ENCODE measurements at places on chromosomes 1 and 21.

DNA sequence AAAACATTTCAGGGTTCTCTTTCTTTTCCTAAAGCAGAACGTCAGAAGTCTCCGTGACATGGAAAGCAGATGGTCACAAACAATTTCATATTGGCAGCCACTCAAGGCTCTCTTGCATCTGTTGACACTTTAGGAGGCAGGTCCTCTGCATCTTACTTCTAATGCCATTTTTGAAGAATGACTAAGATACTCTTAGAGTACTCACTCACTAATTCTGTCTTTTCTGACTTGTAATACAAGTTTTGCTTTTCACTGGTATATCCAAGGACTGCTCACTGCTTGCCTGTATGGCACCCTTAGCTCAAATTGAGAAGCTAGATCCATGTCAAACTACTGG is 68.3 kb downstream of the PRRX1 start:
- no peak for DNase-seq

GRCh38 chr1:85318217-85318616 is 41.8 kb upstream of the BCL10 start:
- no peak for DNase-seq

DNA sequence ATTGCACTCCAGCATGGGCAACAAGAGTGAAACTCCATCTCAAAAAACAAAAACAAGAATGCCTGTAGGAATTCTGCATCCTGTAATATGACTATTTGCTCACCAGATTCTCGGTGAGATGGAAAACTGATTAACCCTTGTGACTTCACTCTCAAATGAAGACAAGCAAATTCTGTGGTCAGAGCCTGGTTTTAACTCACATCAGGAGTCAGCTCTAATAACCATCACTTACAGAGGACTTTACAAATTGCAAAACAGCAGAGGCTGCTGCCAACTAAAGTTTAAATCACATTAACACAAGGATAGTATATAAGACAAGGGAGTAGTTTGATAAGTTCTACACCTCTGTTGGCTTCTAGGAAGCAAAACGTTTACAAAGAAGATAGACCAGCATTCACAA is 35.7 kb upstream of the FAM163A start:
- DNase-seq = no peak

DNA sequence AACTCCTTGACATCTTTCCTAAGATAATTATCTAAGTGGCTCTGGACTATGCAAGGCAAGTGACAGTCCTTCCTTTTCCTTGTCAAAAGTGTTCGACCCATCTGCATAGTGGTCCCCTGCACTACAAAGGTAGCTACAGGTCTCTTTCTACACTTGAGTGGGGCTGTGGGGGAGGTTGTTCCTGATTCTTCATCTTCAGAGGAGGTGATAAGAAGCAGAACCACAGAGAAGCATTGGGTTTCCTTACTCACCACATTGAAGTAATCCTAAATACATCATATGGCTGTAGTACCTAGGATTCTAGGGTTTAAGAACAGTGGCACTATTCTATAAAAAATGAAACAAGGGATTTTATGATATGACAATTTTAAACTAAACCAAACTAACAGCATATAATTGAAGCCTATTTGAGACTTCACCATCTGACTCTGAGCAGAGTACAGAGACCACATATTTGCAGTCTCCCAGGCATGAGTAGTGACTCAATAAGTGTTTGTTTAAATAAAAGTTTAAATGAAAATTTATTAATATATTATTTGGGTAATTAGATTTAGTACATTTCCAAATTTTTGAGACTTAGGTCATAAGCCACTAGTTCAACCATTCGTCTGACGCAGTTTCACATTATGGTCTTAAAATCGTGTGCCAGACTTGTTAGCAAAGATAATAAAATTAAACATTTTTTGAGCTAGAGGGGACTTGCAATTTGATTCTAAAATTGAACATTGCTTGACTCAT is 54.9 kb upstream of the NEK7 start:
- no peak for DNase-seq

DNA sequence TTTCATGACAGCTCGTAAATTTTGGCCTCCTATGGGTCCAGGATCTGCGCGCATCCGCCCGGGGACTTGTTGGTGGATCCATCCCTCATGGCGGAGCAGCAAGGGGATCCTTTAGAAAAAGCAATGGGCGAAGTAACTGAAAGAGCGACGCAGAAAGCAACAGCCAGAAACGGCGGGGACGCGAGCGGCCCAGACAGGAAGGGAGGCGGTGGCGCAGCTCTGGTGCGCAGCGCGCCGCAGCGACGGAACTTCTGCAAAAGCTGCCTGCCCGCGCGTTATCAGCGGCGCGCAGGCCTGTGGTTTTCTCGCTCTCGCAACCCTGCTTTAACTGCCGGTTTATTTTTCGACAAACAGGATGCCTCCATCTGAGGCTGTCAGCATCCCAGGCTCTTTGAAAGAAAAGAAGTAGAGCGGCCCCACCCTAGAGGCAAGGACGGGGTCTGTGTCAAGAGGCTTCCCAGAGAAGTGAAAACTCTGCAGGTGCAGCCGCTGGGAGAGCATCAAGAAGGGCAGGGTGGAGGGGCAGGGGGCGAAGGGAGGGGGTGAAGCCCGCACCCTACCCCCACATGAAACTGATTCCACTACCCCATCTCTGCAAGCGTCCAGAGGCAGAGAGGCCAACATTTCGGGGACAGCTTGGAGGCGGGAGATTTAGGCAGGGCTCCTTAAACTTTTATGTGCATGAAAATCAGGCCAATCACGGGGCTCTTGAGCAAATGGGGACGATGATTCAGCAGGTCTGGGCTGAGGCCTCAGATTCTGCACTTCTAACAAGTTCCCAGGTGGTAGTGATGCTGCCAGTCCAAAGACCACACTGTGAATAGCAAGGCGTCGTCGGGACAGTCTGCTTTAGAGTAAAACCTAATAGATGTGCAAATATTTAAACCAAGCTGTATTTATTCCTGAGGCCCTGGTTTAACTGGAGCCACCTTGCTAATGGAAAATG is 22.2 kb downstream of the RUNX1 start:
- DNase-seq = peak; percentile 73

DNA sequence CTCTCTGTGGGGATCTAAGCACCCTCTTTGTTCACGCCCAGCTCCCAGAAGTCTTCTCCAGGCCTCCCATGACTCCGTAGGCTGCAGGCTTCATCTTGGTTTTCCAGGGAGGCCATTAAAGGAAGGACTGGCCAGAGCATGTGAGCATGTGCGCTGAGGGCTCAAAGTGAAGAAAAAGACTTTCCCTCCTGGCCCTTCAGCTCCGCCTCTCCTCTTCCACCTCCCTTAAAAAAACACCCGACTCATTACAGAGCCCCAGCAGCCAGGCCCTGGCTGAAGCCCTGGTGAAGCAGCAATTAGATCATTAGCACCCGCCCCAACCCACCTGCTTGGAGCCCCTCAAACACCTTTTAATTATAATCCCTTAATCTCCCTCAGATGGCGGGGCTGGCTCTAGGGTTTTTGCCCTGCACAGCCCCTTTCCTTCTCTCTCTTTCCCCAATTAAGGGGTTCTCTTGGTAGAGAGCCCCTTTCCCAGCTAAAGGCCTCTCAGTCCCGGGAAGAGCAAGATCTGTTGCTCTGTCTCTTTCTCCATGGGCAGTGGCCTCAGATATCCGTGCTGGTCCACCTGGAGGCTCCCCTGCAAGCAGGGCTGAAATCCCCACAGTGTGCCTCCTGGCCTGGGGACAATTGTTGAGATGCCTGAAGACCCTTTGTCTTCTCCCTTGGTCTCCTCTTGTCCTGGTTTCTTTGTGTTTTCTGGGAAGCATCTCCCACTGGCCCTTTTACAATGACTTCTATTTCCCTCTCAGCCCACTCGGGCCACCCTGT is 30.5 kb downstream of the RHBG start:
- DNase-seq = no peak

GRCh38 chr1:31643976-31644559 is 608 bp downstream of the PEF1 start:
- DNase-seq = no peak

GRCh38 chr1:59816318-59816878 is 1.6 kb downstream of the HOOK1 start:
- no peak for DNase-seq

- no peak for DNase-seq
Measured at GRCh38 chr1:177306981-177307380, 136.2 kb downstream of the BRINP2 start.

DNA sequence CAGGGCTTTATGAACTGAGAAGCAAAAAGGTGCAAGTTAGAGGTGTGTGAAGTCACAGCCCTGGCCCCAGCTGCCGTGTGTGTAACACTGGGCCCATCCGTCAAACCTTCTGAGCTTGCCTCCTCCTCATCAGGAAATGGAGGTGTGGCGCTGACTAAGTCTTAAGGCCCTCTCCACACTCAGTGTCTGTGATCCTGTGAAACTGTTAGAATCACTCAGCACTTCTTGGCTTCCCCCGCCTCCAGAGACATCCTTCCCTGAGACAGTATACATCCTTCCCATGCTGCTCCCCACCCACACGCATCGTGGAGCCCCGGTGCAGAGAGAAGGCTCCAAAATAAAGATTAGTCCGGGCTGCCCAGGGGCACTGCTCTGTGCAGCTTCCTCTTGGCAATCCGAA is 33.3 kb downstream of the LRP8 start:
- DNase-seq = no peak

DNA sequence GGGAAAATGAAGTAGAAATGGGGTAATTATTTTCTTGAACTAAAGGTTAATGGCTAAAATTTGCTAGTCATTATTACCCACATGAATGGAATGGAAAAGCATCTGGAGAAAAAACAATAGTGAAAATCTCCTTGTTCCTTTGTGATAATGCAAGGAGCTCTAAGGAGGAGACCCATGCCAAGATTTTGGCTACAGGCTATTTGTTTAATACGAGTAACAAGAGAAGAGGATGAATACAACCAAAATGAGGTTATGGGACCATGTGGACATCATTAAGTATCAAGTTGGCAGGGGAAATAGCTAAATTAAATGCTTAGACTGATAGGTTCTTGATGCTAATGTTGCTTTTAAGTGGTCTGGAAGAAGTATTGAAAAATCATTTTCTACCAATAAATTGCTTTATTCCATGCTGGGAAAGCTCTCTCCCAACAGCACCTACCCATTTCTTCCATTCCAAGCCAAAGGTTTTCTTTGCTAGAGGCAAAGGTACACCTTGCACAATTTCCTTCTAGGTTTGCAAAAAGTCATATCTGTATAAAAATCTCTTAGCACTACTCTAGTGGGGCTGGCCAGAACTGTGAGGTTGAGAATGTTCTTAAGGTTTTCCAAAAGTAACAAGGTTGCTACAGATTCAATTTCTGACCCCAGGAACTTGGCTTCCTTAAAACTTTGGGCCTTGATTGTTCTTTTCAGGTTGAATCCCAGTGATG is 100.2 kb downstream of the SMYD2 start:
- DNase-seq = no peak

DNA sequence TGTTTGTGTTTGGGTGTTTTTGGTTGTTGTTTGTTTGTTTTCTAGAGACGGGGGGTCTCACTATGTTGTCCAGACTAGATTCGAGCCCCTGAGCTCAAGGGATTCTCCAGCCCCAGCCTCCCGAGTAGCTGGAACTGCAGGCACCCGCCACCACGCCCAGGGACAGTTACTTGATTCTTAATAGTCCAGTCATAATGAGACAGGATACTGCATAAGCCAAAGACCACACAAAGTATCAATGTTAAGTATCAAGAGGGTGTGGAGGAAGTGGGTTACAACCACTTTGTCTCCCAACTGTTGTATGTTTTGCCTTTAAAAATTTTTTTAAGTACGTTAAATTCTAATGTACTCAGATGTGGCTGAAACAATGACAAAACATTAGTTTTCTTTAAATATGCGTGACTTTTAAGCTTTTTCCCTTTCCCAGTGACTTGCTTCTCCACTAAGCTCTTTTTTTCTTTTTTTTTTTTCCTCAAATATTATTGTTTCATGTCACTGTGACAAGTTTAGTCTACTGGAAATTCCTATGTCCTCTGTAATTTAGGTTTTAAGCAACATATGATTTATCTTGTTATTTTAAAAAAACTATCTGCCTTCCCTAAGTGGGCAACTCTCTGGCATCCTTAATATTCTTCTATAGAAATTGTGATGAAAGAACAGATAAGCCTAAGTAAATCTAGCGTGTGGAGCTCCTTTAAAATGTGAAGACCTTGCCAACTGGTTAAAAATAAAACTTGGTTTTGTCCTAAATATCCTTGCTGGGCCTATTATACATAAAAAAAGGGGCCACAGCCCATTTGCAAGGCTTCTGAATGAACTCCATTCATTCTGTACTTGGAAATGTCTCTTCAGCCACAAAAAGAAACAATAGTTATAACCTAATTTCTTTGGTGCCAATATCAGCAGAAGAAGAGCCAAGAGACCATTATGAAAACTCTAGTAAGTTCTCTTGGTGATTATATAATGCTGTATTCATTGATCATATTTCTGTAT is 56.2 kb upstream of the DPH5 start:
- DNase-seq = no peak

DNA sequence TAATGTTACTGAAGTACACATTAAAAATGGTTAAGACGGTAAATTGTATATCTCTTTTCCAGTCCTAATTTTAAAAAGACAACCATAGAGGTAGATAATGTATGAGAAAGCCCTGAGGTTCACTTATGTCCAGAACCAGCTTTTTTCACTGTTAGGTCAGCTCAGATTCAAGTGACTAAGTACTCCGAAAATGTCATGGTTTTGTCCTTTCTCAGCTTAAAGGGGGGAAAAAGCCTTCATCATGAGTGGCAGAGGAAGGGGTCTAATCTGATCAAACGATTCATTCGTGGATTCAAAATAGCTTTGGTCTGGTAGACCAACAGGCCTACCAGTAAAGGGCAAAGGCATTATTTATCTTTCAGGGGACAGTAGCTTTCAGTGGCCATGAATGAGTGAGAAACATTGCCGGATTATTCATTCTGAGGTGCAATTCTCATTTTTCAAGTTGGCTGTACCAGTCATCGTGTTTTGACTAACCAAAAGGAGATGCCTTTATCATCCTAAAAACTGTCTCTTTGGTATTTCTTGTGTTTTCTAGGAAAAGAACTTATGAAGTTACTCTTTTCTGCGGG is 208.4 kb downstream of the HHIPL2 start:
- DNase-seq = no peak

- DNase-seq = no peak
Measured at GRCh38 chr21:41632748-41633475, 125.0 kb upstream of the TMPRSS2 start.

GRCh38 chr1:59199719-59200376 is 97.0 kb upstream of the FGGY start:
- no peak for DNase-seq

GRCh38 chr1:10903821-10904220 is 107.4 kb upstream of the CASZ1 start:
- no peak for DNase-seq

- no peak for DNase-seq
Measured at GRCh38 chr21:27024301-27024700, 57.4 kb upstream of the ADAMTS5 start.

- DNase-seq = no peak
Measured at GRCh38 chr1:228754646-228755268, 19.5 kb downstream of the RHOU start.

GRCh38 chr1:3852091-3852490 is 4.9 kb downstream of the CEP104 start:
- DNase-seq = no peak

Data from activated B cell treated with CpG ODN at 0.5 μM for 24 hours (primary cell).